ENCODE measurements at places on chromosomes 6 and 20. TPM values are rescaled to one million over a fixed set of nuclear protein-coding genes. Genes with fewer than 3 reads are reported as not detected.

DNA sequence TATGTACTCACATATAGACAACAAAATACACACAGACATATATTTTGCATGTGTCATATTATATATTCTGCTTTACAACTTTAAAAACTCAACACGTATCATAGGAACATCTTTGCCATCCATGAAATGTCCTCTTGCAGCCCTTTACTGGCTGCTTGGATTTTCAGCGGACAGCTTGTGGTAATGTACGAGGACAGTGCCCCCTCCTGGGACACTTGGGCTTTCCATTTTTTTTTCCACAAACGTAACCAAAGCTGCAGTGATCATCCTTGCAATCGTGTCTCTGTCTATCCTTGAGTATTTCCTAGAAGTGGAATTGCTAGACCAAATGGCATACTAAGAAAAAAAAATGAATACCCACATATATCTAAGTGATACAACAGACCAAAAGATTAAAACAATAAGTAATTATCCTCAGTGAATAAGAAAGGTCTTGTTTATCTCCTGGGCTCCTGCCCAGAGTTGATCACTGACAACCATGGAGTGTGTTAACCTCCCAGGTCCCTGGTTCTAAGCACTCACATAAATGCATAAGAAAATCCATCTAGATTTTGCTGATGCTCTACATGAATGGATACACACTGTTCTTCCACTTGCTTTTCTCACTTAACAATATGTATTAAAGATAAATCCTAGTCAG lies 18.1 kb downstream of the BPI start:
- DNase-seq, result peak; percentile 88

- DNase-seq, result no peak
Measured at GRCh38 chr6:45830441-45831139, 185.1 kb downstream of the CLIC5 start.

DNA sequence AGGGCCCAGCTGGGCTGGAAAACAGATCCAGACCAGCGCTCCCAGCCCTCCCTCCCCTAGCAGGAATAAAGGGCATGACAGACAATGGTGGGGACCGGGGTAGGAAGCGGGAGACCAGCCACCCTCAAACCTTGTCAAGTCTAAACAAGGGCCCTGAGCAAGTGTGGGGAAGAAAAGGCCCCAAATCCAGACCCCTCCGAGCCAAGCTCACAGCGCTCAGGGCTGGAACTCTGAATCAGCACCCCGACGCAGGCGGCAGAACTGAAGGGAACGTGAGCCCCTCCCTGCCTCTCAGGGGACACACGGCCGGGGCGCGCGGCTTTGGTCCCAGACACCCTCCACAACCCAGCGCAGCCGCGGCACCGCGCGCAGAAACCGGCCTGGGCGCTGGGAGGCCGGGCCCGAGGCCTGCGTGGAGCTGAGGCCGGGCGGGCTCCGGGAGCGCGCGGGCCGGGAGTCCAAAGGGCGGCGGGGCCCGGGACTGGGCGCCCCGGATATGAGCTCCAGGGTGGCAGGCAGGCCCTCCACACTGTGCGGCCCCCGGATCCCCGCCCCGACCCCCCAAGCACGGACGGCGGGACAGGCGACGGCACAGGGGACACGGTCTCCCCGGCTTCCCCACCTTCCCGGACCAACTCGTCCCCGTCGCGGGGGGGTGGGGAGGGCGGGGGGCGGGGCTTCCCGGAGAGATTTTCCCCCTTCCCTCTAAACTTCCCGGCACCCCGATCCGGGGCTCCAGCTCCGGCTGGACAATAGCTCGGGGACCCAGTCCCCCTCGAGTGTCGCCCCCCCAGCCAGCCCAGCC lies 641 bp downstream of the TEAD3 start:
- DNase-seq, result peak; percentile 98

Gene ID4
- 29.7 TPM for total RNA-seq

GRCh38 chr6:87846434-87846833 lies 144.4 kb upstream of the AKIRIN2 start:
- no peak for DNase-seq

GRCh38 chr20:51043811-51044210 lies 20.9 kb upstream of the KCNG1 start:
- no peak for DNase-seq

Gene TRIM10
- not detected for total RNA-seq

- DNase-seq, result no peak
Measured at GRCh38 chr6:30829033-30829432, 55.3 kb upstream of the DDR1 start.

GRCh38 chr20:57262784-57263609 lies 3.4 kb downstream of the BMP7 start:
- DNase-seq, result peak; percentile 85

DNA sequence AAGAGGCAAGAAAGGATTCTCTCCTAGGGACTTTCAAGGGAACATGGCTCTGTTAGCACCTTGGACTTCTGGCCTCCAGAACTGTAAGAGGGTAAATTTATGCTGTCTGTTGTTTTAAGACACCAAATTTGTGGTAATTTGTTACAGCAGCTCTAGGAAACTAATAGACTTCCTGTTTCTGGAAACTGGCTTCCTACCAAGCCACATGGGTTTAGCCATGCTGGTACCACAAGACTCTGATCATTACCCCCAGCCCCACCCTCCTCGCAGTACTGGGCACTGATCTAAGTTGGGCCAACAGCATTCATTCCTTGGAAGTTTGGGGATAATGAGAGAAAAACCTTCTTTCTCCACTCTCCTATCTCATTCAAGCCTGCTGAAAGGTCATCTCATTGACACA lies 109.5 kb upstream of the SMLR1 start:
- DNase-seq, result no peak

- no peak for DNase-seq
Measured at GRCh38 chr6:160487116-160487515, 138.9 kb downstream of the SLC22A3 start.

DNA sequence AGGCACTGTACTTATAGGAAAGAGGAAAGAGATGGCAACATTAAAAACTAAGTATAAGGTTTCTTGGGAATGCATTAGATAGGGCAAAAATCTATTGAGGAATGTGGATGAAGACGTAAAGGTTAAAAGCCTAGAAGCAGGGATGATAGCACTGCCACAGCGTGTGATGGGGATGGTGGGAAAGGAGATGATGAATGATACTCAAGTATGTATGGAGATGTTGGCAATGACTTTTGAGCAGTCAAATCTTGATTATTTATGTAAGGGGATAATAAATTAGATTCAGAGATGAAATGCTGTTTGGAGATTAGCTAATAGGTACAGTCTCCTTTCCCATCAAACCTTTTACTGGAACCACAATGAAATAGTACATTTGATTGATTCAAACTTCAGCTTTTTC lies 432.8 kb downstream of the GRIK2 start:
- no peak for DNase-seq

Gene MCCD1
- total RNA-seq, result not detected

DNA sequence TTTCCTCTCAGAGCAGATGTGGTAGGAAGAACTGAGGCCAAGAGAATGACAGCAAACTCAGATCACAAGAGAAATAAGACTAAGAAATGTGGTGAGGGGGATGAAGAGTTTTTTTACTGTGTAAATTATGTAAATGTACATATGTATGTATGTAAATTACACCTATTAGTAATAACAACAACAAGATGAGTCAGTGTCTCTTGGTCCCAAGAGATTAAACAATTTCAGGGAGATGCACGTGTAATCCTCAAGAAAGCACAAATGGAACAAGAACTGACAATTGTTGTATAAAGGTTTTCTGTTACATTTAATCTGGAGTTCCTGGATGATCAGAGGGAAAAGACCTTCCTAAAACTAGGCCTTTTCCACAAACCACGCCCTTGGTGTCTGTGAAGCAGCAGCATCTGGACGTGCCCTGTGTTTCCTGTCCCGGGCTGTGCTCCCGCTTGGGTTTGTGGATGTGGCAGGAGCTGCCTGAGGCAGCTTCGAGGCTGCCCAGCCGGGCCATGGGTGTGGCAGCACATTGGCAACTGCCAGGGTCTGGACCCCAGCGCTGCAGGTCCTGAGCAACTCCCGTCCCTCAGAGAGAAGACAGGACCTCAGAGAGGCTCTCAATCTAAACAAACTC lies 994 bp downstream of the CLDN20 start:
- no peak for DNase-seq

GRCh38 chr20:41261790-41262717 lies 55.5 kb downstream of the ZHX3 start:
- DNase-seq, result no peak

- peak; percentile 81 for DNase-seq
Measured at GRCh38 chr20:56624786-56625681, 4.1 kb upstream of the TFAP2C start.

Gene TFAP2D
- total RNA-seq, result not detected

DNA sequence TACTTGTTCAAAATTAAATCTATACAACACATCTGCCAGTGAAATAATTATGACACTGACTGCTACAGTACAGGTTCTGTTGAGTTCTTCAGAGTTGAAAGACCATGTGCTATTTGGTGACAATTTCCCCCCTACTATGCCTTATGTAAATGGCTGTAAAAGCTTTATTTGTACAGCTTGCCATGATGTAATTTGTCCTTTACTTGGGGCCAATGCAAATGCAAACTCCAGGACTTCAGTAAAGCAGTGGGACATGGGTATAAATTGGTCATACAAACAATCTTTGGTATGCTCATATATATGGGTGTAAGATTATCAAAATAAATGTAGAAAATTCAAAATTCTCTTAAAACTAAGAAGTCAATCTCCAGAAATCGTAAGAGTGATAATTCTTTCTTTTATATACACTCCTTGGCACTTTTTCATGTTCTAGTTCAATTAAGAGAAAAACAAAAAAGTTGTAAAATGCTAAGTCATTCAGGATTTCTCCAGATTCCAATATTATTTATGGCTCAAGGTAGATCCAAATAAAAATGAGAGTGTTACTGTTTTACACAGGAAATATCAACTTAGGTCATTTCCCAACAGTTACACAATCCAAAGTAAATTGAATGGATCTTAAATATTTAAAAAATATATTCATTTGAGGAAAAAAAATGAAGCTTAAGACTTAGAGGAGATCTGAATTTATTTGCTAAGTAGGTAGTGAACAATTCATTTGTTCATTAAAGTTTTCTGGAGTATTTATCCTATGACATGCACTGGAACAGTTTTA lies 1310.5 kb upstream of the CITED2 start:
- no peak for DNase-seq

- no peak for DNase-seq
Measured at GRCh38 chr6:11412616-11413015, 124.9 kb upstream of the TMEM170B start.

Gene SIRPA
- total RNA-seq, result 13.8 TPM

Gene PM20D2
- 2.4 TPM for total RNA-seq

Gene ZFP57
- 0.36 TPM for total RNA-seq

DNA sequence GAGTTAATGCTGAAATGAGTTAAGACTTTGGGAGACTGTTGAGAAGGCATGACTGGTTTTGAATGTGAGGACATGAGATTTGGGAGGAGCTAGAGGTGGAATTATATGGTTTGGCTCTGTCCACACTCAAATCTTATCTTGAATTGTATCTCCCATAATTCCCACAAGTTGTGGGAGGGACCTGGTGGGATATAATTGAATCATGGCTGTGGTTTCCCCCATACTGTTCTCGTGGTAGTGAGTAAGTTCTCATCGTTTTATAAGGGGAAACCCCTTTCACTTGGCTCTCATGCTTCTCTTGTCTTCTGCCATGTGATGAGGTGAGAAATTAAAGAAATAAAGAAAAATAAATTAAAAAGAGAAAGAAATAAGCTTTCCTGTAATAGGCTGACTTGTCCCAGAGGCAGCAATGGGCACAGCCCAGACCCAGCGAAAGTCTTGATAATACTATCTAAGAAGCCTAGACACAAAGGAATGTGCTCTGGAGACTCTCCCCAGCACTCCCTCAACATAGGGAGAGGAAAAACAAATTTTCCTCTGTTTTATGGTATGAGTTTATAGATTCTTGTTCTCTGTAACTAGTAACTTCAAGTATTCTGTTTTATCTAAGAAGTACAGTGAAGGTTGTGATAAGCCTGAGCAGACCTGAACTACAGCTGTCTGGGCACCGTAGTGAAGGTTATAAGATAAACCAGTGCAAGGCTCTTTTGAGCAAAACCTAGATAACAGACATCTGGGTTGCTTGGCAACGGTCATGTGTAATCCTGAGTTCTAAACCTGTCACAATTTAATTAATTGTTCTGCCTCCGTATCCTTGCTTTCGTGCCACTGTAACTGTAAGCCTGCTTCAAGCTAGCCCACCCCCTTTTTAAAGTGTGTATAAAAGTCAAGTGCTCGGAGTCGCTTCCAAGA lies 88.9 kb upstream of the ECI2 start:
- no peak for DNase-seq

GRCh38 chr20:45114465-45115385 lies at the start of gene WFDC5:
TSS of gene WFDC5 (minus strand) at chr20:45115174. CDS start at chr20:45115083, 91 bp downstream.
- peak; percentile 61 for DNase-seq

- DNase-seq, result no peak
Measured at GRCh38 chr20:52923123-52923937, 48.8 kb upstream of the TSHZ2 start.

Gene TMEM217
- total RNA-seq, result 3.3 TPM

DNA sequence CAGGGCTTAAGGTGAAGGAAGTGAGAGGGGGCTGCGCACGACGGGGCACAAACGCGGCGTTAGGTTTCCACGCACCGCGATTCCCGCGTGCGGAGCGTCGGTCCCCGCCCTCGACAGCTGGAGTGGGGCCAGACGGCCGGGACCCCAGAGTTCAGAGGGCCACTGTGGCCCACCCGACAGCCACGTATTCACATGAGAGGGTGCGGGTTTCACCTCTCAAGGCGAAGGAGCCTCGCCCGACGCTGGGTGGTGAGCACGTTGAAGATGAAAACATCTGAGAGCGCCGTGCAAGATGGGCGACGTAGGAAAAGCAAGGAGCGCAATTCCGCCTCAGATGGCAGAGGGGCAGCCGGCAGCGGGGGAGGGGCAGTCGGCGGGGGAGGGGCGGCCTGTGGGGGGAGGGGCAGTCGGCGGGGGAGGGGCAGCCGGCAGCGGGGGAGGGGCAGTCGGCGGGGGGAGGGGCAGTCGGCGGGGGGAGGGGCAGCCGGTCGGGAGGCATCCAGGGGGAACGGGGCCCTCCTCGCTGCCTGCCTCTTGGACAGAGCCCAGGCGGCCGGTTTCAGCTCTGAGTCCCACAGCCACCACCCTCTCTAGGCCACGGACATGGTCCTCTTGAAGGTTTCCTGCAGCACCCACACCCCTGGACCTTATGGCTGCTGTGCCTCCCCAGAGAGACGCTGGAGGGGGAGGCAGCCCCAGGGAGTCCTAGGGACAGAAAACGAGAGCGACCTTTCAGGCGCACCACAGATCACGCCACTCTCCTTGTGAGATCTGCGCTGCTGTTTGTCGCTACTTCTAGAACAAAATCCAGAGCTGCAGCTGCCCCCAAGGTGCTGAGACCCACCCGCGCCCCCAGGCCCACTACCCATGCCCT lies 113.7 kb downstream of the DLL1 start:
- DNase-seq, result peak; percentile 89

GRCh38 chr20:43331906-43332305 lies 125.8 kb upstream of the SRSF6 start:
- DNase-seq, result no peak
